AG04450 (cell line): ENCODE measurements at places on chromosomes 6 and 20. TPM values are rescaled to one million over a fixed set of nuclear protein-coding genes. Genes with fewer than 3 reads are reported as not detected.

GRCh38 chr6:144873623-144874378 lies 588.7 kb downstream of the UTRN start:
- DNase-seq: no peak

- DNase-seq: no peak
Observed at GRCh38 chr6:147195510-147195909, 8.7 kb upstream of the STXBP5 start.

DNA sequence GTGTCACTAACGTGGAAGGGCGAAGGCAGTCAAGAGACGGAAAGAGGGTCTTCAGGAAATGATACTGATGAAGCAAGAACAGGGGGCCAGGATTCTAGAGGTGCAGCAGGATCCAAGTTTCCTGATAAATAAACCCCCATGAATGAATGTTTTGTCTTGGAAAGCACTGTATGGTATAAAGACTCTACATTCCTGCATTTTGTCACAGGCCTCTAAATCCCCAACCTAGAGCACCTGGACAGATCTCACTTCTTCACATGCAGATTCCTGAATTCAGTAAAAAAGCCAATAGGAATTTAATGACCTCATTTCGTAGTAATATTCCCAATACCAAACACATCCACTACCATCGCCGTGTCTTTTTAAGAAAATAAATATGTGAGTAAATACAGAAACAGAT lies 577.8 kb downstream of the PRKN start:
- DNase-seq: no peak

- peak; percentile 83 for DNase-seq
Observed at GRCh38 chr6:35415065-35415891, 36.9 kb upstream of the FANCE start.

DNA sequence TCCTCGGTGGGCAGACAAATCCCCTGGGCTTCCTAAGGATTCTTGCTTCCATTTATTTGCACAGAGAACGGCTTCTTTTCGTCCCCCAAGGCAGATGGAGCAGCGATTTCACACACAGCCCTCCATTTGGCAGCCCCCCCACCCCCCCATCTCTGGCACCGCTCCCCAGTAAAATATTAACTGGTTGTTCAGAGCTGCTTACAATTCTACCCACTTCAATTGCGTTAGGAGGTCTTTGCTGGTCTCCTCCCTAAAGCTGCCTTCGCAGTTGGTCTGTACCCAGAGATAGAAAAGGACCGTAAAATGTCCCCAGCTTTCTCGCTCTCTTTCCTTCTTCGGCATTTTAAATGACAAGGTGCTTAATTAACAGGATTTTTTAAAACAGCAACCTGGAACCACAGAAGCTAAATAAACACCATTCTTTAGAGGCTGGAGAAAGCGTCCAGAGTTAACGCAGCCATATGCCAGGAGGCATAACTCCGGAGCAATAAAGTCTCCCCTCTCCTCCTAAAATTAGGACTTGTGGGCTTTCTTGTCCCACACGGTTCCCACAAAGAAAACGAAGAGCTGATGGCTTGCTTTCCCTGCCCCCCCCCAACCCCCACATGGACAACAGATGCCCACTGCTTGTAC lies 1.7 kb upstream of the ZMYND8 start:
- no peak for DNase-seq

- DNase-seq: no peak
Observed at GRCh38 chr6:18656506-18656905, 269.4 kb downstream of the RNF144B start.

DNA sequence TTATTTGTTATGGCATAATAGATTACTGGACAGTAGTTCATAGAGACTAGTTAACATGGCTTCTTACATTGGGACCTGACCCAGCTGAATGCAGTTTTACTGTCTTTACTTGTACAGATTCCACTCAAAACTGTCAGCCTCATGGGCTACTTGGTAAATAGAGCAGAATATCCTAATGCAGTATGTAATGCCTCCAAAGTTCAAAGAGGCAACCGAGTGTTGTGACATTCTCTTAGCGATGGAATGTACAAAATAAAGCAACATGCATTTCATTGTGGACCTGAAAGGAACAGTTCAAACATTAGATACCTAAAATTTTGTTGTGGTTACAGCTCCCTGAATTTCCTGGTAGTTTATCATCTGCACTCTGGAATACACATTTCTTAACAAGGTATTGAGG lies 29.1 kb upstream of the RGS17 start:
- DNase-seq: no peak

GRCh38 chr6:105177556-105177955 lies 2.3 kb downstream of the POPDC3 start:
- no peak for DNase-seq

GRCh38 chr6:161188547-161189465 lies 85.1 kb downstream of the AGPAT4 start:
- DNase-seq: no peak

The CLDN20 gene
- polyA plus RNA-seq: not detected in 2 replicates

The FOXC1 gene
- polyA plus RNA-seq: 3.0 and 3.7 TPM in 2 replicates

The PET117 gene
- polyA plus RNA-seq: 9.5 and 12.1 TPM in 2 replicates

The SPDEF gene
- polyA plus RNA-seq: 0.04 TPM in 1 of 2 replicates, not detected in the other
